ENCODE measurements at places on chromosomes 13 and 19.

- DNase-seq, result no peak
These were observed 1.5 kb downstream of the GIPC3 start for GRCh38 chr19:3586707-3587346.

- no peak for DNase-seq
These were observed 43.4 kb upstream of the PDCD5 start for GRCh38 chr19:32537580-32537979.

GRCh38 chr13:20128459-20128931, 32.4 kb downstream of the GJA3 start:
- no peak for DNase-seq

- no peak for DNase-seq
These were observed 731.0 kb downstream of the SLITRK1 start for GRCh38 chr13:83151308-83151660.

DNA sequence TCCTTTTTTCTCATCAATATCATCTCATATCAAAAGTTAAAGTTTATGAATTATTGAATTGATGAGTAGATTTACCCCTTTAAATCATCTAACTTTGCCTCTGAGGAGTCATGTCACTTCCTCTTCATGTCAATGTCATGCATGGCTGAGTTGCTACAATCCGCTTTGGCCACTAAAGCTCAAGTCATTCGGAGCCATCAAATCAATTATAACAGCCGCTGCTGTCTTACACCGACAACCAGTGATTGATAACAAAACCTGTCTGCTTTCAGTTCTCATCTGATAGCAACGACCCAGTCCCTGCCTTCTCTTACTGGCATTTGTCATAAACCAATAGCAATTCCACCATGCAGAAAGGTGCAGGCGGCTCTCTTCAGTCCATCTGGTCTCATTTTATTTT, 429.3 kb downstream of the DIAPH3 start:
- DNase-seq, result no peak

Measured in suppressor macrophage treated with lipopolysaccharide for 1 hour (primary cell).